ENCODE measurements at places on chromosomes 6 and 20.

- no peak for DNase-seq
Observed at GRCh38 chr20:2557873-2558580, 21.7 kb downstream of the TMC2 start.

DNA sequence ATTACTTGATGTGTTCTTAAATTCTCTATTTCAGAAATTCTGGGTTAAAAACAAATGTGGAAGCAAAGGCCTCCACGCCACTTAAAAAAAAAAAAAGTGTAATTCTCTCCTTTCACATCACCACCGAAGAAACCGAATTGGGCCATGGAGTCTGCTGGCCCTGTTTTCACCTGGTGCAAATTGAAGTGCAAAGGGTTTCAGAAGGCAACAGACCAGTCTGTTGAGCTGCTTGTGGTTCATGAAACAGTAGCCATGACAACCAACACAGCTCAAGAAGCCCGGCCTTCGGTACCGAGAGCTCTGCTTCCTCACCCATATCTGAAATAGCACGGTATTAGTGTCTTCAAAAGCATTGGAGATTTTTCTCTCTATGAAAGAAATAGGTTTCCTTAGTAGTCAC lies 63.1 kb downstream of the GMPR start:
- DNase-seq: no peak

GRCh38 chr6:125169058-125169457 lies 15.5 kb downstream of the TPD52L1 start:
- no peak for DNase-seq

DNA sequence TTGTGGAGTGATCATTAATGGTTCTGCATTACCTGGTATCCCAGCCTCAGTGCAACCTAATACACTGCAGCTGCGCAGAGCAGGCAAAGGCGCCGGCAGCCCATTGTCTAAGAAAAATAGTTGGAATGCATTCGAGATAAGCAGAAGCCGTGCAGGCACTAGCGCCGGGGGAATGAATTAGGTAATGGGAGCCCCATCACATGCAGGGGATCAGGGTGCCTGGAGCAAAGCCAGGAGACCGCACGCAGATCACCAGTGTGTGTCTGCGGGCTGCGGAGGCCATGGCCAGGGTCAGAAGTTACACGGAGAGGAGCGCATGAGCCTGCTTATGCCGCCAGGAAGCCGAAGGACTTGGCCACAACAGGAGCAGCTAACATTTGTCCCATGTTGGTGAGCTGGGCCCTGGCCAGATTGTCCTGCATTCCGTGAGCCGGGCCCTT lies 156.8 kb downstream of the DLL1 start:
- no peak for DNase-seq

DNA sequence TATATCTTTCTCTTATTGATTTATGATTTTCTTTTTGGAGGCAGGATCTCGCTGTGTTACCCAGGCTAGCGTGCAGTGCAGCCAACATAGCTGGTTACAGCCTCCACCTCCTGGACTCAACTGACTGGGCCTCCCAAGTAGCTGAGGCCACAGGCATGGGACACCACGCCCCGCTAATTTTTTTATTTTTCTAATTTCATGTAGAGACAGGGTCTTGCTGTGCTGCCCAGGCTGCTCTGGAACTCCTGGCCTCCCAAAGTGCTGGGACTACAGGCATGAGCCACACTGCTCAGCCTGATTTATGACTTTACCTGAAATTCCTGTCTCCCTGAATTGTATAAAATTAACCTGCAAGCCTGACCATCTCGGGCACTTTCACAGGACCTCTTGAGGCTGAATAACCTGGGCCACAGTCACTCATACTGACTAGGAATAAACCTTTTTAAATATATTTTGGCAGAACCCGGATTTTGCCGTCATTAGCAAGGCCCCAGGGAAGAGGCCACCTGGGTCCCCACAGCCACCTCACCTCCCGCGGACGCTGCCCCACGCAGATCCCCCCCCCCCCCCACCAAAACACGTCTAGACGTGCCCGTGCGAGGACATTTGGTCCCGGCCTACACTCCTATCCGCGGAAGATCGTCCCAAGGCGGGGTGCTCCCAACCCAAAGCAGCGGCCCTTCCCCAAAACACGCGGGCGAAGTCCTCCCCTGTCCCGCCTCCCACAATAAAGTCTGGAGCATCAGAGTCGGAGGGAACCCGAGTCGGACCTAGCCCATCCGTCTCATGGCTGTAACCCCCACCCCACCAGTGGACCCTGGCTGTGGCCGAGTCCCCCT lies 902 bp downstream of the ZNF337 start:
- DNase-seq: no peak

- peak; percentile 5 for DNase-seq
Observed at GRCh38 chr6:151702851-151703658, 104.4 kb upstream of the ESR1 start.

DNA sequence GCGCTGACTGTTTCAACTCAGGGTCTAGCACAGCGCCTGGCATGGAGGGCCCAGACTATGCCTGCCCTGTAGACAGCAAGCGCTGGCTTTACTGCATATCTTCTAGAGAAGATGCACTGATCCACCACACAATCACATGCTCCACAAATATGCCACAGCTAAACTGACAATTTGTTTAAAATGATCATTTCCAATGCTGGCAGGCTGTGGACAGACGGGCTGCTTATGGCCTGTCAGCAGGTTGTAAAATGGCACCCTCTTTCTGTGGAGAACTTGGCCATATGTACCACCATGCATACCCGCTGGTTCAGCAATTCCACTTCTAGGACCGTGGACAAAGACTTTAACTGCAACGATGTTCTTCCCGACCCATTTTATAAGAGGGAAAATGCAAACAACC lies 40.8 kb downstream of the STAU1 start:
- no peak for DNase-seq

GRCh38 chr6:77095936-77096627 lies 367.2 kb downstream of the HTR1B start:
- DNase-seq: no peak

DNA sequence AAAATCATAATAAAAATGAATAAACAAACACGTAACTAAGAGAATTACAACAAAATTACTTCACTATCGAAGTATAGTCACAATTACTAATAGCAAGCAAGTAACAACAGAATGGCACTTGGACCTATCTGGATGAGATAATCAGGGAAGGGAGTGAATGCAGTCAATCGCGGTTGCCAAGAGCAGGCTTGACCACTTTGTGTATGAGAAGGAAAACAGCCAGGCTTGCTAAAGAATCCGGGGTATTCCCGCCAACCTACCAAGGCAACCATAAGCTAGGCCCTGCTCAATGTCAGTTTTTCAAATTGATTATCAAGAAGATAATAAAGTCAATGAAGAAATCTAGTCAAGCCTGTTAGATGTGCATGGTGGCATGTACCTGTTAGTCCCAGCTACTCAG lies 39.7 kb downstream of the PXDC1 start:
- DNase-seq: no peak

DNA sequence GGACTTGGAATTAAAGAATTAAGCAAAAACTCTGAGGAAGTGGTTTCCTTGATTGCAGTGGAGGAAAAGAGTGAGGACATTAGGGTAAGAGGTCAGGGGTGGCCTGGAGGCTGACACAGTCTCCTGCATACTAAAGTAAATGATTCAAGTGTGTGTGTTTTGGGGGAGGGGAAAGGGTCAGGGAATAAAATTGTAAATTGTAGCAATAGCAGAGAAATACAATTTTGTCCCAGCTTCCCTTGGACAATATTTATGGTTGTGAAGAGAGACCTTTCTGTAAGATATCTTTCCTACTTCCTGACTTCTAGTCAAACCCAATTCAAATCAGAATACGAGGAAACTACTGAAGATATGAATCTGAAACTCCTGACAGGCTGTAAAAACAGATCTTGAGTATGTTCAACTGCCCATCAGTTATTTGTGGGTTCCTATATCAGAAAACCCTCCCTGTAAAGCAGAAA lies 143.4 kb upstream of the HMGN3 start:
- DNase-seq: no peak

- no peak for DNase-seq
Observed at GRCh38 chr6:68447112-68447511, 188.0 kb upstream of the ADGRB3 start.

- no peak for DNase-seq
Observed at GRCh38 chr20:2000285-2000684, 6.4 kb upstream of the PDYN start.

- no peak for DNase-seq
Observed at GRCh38 chr20:11001764-11002540, 328.2 kb upstream of the JAG1 start.

- DNase-seq: no peak
Observed at GRCh38 chr6:110554966-110555460, 78.6 kb upstream of the SLC22A16 start.

GRCh38 chr20:54308804-54309203 lies 100.9 kb downstream of the PFDN4 start:
- no peak for DNase-seq

GRCh38 chr6:164266851-164267250 lies 852.3 kb downstream of the QKI start:
- DNase-seq: no peak

GRCh38 chr20:3340443-3340842 lies 67.0 kb downstream of the DNAAF9 start:
- DNase-seq: no peak

DNA sequence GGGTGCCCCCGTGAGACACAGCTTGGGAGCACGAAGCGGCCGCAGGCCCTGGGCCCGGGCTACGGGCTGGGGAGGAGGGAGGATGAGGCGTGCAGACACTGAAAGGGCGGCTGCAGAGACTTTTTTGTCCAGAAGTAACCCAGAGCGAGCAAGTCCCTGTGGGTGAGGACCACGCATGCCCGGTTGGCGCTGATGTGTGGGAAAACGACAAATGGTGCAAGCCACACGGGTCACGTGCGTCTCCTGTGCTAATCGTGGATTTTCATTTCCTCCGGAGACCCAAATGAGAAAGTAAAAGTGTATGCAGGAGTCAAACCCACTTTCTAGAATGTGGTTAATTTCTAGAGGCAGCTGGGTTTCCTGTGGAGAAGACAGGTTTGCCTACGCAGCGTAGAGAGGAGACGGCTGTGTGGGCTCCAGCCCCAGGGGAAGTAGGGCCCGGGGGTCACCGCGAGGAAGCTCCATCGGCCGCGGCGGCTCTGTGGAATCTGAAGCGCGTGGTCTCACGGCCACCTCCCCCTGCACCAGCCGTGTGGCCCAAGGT lies 19.0 kb downstream of the DLL1 start:
- peak; percentile 85 for DNase-seq

- DNase-seq: no peak
Observed at GRCh38 chr6:46444772-46445454, 46.3 kb downstream of the RCAN2 start.

GRCh38 chr20:32224463-32224862 lies 16.8 kb downstream of the POFUT1 start:
- DNase-seq: no peak

- no peak for DNase-seq
Observed at GRCh38 chr6:22327881-22328280, 31.0 kb upstream of the PRL start.

GRCh38 chr6:161949531-161949930 lies 675.7 kb upstream of the AGPAT4 start:
- DNase-seq: no peak

All from CD4-positive, alpha-beta T cell treated with Interleukin-10 for 1 hour (primary cell).